Kidney capillary endothelial cell (primary cell): ENCODE measurements at places on chromosomes 13 and 19.

GRCh38 chr13:80547341-80547740, 206.4 kb upstream of the SPRY2 start:
- no peak for DNase-seq

DNA sequence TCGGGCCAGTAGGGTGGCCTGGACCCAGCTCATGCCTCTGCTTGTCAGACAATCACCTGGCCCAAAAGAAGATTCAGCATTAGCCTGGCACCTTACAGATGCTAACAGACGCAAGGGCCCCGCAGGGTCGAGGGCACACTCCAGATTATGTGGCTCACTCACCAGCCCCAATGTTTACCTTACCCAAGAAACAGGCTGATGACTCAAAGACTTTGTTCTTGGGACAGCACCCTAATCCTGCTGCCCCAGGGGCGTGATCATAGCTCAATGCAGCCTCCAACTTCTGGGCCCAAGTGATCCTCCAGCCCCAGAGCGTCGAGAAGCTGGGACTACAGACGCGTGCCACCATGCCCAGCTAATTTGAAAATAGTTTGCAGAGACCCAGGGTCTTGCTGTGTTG, 9.8 kb downstream of the ECSIT start:
- DNase-seq, result no peak

- DNase-seq, result no peak
These were observed 3.3 kb upstream of the GPR183 start for GRCh38 chr13:99310382-99311031.

GRCh38 chr13:27182054-27182453, 10.4 kb upstream of the USP12 start:
- DNase-seq, result no peak

DNA sequence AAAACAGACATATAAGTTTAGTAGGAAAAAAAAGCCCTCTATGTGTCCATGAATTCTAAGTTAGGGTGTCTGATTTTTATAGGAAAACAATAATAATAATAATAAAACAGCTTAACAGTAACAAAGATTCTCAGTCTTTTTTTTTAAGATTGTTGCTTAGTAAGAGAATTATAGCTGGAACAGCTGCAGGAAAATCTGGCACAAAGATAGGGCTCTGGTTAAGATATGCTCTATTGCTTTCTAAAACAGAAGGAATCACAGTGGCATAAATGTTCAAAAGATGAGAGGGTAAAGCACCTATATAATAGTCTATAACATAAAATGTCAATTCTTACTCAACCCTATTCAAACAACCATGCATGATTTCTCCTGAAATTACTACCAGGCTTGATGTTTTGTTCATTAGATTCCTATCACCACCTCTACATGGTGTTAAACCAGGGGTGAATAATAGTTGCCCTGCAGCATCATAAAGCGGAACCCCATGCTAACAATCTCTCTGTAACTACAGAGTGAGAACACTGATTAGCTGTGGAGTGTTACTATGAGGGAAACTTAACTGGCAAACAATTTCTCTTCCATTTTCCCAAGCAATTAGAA, 541.4 kb upstream of the MIR17HG start:
- DNase-seq, result no peak

GRCh38 chr13:89554801-89555200, 1792.7 kb upstream of the MIR17HG start:
- DNase-seq, result no peak

- DNase-seq, result no peak
These were observed 153.8 kb downstream of the KCTD12 start for GRCh38 chr13:76732367-76732766.

- DNase-seq, result no peak
These were observed 824.0 kb downstream of the UQCRFS1 start for GRCh38 chr19:28388988-28389387.

DNA sequence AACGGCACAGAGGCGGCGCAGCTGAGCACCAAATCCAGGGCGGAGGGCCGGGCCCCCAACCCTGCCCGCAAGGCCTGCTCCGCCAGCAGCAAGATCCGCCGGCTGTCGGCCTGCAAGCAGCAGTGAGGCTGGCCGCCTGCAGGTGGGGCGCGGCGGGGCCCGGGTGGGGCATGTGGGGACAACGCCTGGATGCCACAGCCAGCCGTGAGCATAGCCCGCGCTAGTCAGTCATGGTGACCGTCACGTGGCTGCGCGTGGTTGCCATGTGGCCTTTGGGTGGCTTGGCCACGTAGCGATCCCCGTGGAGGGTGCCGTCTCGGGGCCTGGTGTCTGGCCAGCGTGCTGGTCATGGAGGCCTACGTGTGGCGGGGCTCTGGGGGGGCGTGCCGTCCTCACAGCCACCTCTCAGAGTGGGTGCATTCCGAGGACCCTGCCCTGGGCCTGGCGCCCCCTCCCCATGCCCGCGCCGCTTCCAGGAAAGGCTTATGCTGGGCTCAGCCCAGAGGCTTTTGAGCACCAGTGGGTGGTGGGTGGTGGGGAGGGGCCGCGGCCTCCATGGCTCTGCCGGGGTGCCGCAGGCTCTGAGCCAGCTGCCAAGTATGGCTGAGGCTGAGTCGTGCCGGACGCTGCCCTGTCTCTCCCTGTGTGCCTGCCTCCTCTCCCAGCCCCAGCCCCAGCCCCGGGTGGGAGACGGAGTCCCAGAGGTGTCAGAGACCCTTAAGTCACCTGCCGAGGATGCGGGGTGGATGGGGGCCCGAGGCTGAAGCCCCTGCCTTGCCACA, 11.1 kb downstream of the CBARP start:
- no peak for DNase-seq

- DNase-seq, result no peak
These were observed 2.9 kb downstream of the C13orf46 start for GRCh38 chr13:113970810-113971470.

GRCh38 chr13:112066624-112067004, 335 bp upstream of the SOX1 start:
- DNase-seq, result no peak

- peak; percentile 53 for DNase-seq
These were observed 135.7 kb downstream of the LMO7 start for GRCh38 chr13:75771818-75772217.

DNA sequence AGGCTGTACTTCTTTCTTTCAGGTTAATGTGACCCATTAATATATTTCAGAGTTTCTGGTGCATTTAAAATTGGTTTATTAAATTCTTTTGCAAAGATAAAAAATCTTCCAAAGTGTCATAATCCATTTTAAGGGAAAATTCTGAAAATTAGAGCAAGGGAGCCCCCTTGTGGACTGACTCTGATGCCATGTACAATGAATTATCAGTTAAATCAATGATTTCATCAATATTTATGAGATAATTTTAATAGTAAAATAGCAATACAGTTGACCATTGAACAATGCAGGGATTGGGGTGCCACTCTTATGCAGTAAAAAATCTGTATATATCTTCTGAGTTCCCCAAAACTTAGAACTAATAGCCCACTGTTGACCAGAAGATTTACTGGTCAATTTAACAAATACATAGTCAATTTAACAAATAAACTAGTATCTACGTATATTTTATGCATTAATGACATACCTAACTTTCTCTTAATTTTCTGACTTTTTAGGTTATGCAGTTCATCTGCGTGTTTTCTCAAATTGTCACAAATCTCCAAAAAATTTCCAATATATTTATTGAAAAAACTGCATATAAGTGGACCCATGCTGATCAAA, 479.1 kb upstream of the MIR17HG start:
- DNase-seq, result peak; percentile 7

- DNase-seq, result no peak
These were observed 7.6 kb downstream of the POU4F1 start for GRCh38 chr13:78595495-78596398.

GRCh38 chr19:13299838-13300237, 149.6 kb downstream of the IER2 start:
- DNase-seq, result no peak

GRCh38 chr13:18962168-18962734, 219.4 kb downstream of the TUBA3C start:
- no peak for DNase-seq

GRCh38 chr13:21100211-21100610, 38.8 kb upstream of the LATS2 start:
- no peak for DNase-seq

GRCh38 chr19:6697291-6697690, 23.2 kb downstream of the C3 start:
- no peak for DNase-seq

- DNase-seq, result no peak
These were observed 6.3 kb upstream of the ATP11A start for GRCh38 chr13:112683581-112683980.

DNA sequence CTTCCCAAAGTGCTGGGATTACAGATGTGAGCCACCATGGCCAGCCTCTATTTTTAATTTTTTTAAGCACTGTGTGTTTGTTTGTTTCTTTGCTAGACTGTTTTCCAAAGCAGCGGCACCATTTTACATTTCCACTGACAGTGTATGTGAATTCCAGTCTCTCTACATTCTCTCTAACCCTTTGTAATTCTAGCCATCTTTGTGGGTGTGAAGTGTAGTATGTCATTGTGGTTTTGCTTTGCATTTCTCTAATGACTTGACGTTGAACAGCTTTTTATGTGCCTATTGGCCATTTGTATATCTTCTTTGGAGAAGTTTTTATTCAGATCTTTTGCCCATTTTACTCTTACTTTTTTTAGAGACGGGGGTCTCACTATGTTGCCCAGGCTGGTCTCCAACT, 11.6 kb downstream of the PNPLA6 start:
- DNase-seq, result no peak

DNA sequence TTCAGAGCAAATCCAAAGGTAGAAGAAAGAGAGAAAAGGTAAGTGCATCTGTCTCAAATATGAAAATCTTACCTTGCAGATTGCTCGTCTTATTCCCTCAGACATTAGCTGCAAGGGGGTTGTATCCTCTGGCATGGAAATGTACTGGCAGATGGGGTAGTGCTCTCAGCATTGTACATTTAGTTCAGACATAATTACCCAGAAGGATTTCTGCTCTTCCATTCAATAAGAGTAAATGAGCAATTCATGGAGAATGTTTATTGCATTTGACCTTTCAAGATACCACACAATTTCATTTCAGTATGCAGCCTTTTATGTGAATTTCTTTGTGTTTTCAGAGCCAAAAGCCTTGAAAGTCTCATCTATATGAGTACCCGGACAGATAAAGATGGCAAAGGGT, 63.8 kb downstream of the SCEL start:
- no peak for DNase-seq

- DNase-seq, result no peak
These were observed 6.0 kb upstream of the EML2 start for GRCh38 chr19:45645068-45645630.

GRCh38 chr13:24505756-24506155, 6.8 kb downstream of the PARP4 start:
- no peak for DNase-seq

DNA sequence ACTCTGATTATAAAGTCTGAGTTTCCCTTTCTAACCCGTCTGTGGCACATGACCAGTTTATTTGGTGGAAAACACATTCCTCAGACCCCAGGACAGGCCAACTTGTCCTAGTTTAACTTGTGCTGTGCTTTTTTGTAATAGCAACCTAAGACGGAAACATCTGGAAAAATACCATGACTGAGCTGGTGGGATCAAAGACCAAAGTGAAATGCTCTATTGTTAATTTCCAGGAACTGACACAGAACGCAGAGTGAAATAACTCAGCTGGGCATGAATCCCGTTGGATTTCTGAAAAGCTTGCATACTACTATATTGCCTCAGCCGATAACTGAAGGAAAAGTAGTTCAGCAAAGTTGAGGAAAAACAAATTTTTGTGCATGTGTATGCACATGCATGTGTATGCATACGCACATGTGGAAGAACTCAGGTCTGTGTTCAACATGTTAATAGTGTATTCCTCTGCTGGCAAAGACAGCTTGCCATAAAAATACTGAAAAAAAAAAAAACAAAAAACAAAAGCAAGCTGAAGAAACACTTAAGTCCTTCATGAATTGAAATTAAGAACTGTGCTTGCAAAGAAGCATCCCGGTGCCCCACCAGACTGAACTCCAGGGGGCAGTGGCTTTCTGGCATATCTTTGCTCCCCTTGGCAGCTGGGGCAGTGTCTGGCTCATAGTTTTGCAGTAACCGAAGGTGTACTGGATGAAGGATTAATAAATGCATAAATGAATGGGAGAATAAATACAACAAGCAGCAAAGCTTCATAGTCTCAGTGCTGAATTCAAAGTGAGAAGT, 187.8 kb downstream of the LHFPL6 start:
- DNase-seq, result peak; percentile 69

GRCh38 chr13:50990065-50990817, 80.7 kb downstream of the RNASEH2B start:
- DNase-seq, result no peak

DNA sequence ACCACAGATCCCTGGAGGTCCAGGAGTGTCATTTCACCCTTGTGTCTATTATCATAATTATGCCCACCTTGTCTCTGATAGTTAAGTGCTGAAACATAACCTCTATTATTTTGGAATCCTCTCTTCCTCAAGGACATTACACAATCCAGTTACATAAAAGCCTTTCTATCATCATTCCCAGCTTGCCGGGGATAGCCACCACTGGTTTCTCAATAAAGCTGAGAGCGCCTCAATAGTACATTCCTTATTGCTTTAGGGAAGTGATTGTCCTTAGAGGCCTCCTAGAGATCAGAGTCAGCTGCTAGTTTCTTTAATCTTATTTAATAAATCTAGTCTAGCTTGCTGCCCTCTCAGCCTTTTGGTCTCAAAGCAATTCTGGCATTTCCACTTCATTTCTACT, 490.0 kb upstream of the ATXN8OS start:
- DNase-seq, result no peak

DNA sequence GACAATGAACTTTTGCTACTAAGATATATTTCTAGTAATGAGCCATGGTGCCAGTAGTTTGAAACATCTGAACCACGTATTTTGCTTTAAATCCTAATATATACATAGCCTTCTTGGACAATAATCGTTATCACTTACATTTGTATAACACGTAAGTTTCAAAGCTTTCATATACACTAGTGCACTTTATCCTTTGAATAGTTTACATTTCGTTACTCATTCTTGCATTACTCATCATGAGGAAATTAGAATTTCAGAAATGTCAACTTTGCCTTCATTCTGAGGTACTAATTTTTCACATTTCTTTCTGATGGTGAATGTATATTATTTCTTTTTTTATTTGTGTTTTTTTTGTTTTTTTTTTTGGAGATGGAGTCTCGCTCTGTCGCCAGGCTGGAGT, 5.8 kb downstream of the KBTBD7 start:
- no peak for DNase-seq

DNA sequence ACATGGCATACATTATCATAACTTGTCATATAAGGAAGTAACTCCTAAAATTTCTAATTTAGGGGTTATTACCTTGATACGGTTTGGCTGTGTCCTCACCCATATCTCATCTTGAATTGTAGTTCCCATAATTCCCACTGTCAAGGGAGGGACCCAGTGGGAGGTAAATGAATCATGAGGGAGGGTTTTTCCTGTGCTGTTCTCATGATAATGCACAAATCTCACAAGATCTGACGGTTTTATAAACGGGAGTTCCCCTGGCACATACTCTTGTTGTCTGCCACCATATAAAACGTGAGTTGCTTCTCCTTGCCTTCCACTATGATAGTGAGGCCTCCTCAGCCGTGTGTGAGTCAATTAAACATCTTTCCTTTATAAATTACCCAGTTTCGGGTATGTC, 76.0 kb downstream of the ZDHHC20 start:
- DNase-seq, result no peak

- DNase-seq, result no peak
These were observed 2.4 kb downstream of the DHX34 start for GRCh38 chr19:47351548-47351947.
